ENCODE measurements at places on chromosomes 2 and 18.
A peak's percentile ranks its signal among the peaks of the same experiment; 100 is the strongest.

DNA sequence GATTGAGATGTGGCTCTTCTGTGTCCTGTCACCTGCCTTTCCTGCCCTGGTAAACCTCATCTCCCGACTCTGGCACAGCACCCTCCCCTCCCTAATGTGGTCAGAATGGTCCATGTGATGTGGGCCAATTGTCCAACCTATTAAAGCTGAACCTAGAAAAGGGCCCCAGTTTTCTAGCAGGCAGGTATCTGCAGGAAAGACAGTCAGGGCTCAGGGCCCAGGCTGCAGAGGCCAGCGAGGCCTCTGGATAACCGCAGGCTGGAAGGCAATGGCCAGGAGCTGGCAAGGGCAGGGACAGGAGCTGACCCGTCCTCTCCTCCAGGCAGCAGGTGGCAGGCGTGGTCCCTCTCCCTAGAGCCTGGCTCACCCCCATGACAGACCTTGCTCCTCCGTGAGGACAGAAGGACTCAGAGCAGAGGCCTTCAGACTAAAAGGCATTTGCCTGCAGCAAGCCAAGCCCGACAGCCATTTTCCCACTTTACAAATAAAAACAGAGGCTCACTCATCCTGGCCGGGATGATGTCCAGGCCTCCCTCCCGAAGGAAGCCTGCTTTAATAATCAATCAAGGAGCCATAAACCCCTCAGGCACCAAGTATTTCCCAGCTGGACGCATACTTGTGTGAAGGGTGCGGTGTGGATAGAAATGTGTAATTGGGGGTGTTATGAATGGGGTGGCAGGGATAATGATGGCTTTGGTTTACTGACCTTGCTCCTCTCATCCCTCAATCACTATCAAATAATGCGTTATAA is 107.1 kb downstream of the TWIST2 start:
- H3K4me1 ChIP-seq: no peaks in the 10 kb centered on the region
- no peaks in the 10 kb centered on the region for H3K36me3 ChIP-seq
- DNase-seq: no peak

DNA sequence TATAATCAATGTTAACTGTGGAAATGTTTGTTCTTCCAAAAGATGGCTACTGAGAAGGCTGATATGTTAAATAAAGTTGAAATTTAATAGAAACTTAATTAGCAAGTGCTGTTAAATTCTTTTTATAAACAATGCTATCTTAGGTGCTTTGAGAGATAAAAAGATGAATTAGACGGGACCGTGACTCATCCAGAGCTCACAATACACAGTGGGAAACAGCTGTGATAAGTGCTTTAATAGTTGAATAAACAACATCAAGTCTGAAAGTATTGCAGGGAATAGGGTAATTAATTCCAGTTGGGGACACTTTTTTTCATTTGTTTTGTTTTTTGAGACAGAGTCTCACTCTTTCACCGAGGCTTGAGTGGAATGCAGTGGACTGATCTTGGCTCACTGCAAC is 85.5 kb upstream of the DTNA start:
- no peak overlapping the region for H3K4me3 ChIP-seq
- H3K4me1 ChIP-seq: no peaks in the 10 kb centered on the region
- no peak for DNase-seq
- H3K36me3 ChIP-seq: no peaks in the 10 kb centered on the region
- no peak overlapping the region for H3K27ac ChIP-seq

DNA sequence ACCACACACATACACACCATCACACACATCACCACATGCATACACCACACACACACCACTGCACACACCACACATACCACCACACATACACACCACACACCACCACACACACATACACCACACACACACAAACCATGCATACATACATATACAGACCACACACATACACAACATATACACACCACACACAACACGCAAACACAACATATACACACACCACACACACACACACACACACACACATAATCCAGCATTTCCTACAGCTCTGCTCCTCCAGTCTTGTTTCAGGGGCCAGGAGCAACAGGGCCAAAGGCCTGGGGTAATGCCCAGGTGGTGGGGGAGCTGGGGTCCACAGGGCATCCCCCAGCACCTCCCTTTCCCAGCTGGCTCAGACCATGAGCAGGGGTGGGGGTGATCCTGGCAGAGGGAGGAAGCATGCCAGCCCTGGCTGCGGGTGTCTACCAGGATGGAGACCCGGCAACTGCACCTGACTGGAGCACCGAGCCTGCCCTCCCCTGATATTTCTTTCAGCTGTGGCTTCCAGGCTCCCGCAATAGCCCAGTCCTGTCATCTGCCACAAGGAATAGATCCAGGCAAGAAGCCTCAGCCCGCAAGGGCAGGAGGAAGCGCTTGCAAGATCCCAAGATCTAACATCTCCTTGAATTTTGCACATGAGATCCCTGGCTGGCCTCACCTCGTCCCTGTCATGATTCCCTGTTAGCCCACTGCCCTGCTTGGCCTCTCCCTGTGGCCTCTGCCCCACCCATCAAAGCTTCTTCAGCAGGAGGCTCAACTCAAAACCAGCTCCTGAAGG is 196.9 kb downstream of the TNS1 start:
- no peaks in the 10 kb centered on the region for H3K27me3 ChIP-seq
- H3K36me3 ChIP-seq: peaks cover 83% of the 10 kb centered on the region
- peak overlapping the region; percentile 43 for H3K27ac ChIP-seq
- no peak overlapping the region for H3K4me3 ChIP-seq
- no peak for DNase-seq

- no peak overlapping the region for H3K27ac ChIP-seq
- no peak for DNase-seq
- H3K27me3 ChIP-seq: no peaks in the 10 kb centered on the region
- H3K36me3 ChIP-seq: no peaks in the 10 kb centered on the region
- no peaks in the 10 kb centered on the region for H3K4me1 ChIP-seq
Observed at GRCh38 chr2:60481257-60481656, 72.2 kb downstream of the BCL11A start.
